Spinal cord (tissue), 10 donors: ENCODE measurements at places on chromosomes 7 and 10.
A peak's percentile ranks its signal among the peaks of the same experiment; 100 is the strongest.

GRCh38 chr7:151764056-151764920 lies 112.6 kb downstream of the PRKAG2 start:
- DNase-seq: no peak

- no peak for DNase-seq
Observed at GRCh38 chr7:29884399-29885272, 78.3 kb downstream of the WIPF3 start.

GRCh38 chr7:150586068-150586784 lies 19.0 kb downstream of the GIMAP4 start:
- no peak for DNase-seq

GRCh38 chr7:128888039-128888755 lies 22.3 kb downstream of the KCP start:
- no peak for DNase-seq

- no peak for DNase-seq
Observed at GRCh38 chr10:101303087-101303703, 50.8 kb upstream of the BTRC start.

GRCh38 chr10:66550351-66550750 lies 375.5 kb upstream of the LRRTM3 start:
- DNase-seq: no peak

GRCh38 chr7:147023440-147023839 lies 906.8 kb downstream of the CNTNAP2 start:
- DNase-seq: peak; percentile 84

GRCh38 chr7:27160145-27160545 lies 3.7 kb upstream of the HOXA7 start:
- DNase-seq: no peak

- no peak for DNase-seq
Observed at GRCh38 chr7:71457021-71457420, 325.1 kb downstream of the GALNT17 start.

DNA sequence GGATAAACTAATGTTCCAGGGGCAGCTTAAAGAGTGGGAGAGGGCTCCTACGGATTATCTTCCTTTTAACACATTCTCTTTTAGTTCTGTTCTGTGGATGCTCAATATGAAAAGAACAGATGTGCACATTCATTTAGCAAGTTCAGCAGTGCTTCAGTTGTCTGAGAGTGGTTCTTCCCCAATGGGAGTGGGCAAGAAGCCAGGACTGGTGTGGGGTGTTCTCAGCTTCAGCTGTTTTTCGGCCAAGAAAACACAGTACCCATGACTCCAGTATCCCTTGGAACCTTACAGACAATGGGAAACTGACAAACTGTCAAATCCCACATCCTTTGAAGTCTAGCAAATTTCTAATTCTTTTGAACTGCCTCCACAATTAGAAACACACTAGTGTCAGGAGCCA lies 71.5 kb upstream of the LRRC17 start:
- DNase-seq: peak; percentile 88

GRCh38 chr7:13107291-13107690 lies 419.9 kb downstream of the ARL4A start:
- no peak for DNase-seq

DNA sequence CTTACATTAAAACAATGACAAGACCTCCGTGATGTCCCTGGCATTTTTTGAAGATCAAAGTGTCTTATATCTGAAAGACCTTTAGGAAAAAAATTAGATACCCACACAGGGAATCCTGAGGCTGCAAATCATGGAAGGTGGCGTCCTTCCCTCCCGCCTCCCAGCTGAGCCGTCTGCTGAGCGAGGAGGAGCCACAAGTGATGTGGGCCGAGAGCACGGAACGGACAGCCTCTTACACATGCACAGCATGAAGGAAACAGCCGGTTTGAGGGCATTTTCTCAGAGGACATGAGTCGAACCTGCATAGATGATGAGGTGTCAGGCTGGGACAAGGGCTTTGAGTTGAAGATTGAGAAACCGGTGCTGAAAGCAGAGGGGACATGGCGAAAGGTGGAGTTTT lies 163.3 kb downstream of the ADARB2 start:
- no peak for DNase-seq

DNA sequence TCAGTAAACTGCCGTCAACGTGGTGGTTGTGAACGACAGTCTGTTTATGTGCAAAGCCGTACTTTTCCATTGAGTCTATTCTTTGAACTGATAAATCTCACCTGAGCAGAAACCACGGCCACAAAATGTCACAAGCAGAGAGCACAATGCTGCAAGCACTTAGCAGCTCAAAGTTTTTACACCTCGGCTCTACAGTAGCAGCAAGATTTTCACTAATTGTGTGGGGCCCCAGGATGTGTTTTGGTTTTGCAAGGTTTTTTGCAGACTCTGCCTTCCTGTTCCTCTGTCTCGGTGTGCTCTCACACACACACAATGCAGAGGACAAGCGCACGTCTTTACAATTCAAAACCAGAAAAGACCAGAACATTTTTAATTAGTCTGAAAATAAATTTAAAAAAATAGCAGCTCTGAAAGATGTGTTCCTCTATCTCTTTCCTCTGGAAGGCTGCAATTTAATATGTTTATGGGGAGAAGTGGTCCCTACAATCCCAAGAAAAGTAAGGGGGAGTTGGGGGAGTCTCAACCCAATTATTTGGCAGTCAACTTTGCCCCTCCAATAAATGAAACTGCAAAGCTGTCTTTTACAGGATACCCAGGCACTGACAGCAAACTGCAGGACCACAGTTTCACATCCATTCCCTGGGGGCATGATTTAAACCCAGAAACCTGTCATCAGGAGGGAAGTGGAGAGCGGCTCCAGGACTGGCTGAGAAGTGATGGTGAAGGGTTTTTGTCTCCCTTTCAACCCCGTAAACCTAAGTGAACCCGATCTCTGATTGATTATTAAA lies 73.8 kb upstream of the SFMBT2 start:
- DNase-seq: no peak

DNA sequence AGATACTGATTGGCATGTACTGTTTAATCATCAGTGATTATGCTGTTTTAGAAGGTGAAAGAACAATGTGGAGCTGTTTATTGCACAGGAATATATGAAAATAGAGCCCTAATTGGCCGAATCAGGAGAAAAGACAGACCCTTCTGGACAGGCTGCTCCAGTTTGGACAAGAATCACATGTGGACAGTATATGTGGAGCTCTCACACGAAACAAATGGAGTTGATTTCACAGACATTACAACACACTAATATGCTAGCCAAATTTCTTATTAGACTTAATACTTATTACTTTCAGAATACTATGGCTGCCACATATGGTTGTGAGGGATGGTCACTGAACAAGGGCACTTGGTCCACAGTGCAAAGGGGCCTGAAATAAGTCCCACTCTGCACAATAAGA lies 15.5 kb downstream of the TWIST1 start:
- DNase-seq: no peak

GRCh38 chr7:116495736-116496135 lies 3.8 kb upstream of the CAV2 start:
- DNase-seq: no peak

- no peak for DNase-seq
Observed at GRCh38 chr10:11119843-11120242, 102.2 kb downstream of the CELF2 start.

- DNase-seq: no peak
Observed at GRCh38 chr7:135970682-135971365, 6.3 kb downstream of the MTPN start.

DNA sequence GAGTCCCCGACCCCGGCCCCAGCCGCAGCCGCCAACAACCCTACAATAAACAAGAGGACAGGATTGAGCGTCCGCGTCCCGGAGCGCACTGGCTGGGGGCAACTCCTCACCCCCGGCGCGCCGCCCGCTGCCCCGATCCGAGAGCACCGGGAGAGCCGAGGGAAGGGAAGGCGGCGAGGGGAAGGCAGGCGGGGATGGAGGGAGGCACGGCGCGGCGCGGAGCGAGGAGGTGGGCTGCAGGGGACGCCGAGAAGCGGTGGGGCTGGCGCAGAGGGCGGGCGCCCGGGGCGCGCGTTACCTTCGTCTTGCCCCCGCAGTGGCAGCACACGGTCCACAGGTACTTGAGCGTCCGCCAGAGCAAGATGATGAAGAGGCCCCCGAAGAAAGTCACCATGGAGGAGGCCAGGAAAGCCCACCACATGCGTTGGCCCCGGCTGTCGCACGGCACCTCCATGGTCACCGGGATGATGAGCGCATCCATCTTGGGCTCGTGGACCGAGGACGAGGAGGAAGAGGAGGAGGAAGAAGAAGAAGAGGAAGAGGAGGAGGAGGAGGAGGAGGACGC lies 559 bp downstream of the KCNMA1 start:
- DNase-seq: no peak

DNA sequence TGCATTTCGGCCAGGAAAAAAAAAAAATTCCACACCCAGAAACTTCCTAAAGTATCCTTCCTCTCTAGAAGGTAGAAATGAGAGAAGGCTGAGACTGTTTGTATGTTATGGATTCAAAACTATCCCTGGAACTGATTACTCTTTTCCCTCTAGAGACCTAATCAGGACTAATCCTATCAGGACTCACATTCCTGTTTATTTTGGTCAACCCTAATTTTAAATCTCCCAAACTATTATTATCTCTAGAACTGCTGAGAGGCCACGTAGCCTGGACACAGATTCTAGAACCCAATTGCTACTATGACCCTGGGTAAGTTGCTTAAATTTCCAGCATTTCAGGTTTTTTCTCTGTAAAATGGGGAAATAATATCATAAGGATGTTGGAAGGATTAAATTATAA lies 346.8 kb upstream of the MEOX2 start:
- DNase-seq: no peak
